ENCODE measurements at places on chromosomes 12 and 14.

DNA sequence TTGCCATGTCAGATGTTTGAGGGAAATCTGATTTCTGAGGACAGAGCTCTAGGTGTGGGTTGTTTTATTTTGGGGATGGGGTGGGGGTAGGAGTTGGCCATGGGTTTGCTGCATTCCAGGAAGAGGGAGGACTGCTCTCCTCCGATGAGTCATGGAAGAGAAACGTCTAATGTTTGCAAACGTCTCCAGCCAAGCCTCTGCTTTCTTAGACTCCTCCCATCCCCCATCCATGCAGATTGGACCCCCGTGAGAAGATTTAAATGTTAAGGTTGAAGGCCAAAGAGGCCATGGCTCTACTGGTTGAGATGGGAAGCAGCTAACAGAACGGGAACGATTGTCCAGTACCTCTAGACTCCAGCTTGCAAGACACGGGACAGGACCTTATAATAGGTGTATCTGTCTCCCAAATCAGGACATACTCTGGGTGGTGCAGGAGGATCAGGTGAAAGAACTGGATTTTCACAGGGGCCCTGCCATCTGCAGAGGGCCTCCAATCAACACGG, 11.4 kb upstream of the ATP2A2 start:
- no peak for DNase-seq

DNA sequence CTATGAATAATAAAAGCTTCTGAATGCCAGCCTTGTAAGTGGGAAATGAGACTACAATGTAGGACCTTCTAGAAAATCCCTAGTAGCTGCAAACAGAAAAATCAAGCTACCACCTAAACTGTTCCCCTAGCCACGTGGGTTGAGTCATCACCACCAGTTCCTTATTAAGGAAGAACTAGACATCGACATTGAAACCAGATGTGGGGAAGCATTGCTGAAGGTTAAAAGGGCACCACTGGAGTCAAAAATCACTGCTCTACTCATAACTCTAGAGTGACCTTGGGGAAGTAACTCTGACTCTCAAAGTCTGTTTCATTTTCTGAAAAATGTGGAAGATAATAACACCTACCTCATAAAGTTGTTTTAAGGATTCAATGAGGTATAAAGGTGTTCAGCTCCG, 9.4 kb upstream of the CNIH1 start:
- DNase-seq: no peak

GRCh38 chr12:45017916-45018315, 33.0 kb downstream of the DBX2 start:
- no peak for DNase-seq

- DNase-seq: no peak
These were observed 63.9 kb downstream of the AACS start for GRCh38 chr12:125129179-125129571.

DNA sequence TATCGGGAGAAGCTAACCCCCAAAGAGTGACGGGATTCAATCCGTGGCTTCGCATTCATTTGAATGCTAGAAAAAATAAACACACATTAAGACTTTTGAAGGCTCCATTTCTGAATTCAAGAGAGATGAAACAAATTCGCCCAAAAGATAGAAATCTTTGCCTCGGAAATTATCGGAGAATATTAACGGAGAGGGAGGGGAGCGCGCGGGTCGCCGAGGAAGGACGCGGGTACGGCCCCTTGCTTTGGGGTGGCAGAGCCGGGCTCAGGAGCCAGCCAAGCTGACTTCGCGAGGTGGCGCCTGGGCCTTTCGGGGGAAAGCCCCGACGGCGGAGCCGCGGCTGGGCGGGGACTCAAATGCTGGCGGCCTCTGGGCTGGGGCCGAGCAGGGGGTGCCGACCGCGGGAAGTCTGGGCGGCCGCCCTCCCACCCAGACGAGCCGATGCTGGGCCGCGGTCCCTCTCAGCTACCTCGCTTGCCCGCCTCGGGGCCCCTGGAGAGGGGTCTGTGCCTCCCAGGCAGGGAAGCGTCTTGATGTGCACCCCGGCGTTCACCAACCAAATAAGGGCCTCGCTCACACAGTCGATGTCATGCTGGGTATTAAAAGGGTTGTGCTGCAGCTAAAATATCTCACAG, 14.7 kb downstream of the NKX2-1 start:
- no peak for DNase-seq

DNA sequence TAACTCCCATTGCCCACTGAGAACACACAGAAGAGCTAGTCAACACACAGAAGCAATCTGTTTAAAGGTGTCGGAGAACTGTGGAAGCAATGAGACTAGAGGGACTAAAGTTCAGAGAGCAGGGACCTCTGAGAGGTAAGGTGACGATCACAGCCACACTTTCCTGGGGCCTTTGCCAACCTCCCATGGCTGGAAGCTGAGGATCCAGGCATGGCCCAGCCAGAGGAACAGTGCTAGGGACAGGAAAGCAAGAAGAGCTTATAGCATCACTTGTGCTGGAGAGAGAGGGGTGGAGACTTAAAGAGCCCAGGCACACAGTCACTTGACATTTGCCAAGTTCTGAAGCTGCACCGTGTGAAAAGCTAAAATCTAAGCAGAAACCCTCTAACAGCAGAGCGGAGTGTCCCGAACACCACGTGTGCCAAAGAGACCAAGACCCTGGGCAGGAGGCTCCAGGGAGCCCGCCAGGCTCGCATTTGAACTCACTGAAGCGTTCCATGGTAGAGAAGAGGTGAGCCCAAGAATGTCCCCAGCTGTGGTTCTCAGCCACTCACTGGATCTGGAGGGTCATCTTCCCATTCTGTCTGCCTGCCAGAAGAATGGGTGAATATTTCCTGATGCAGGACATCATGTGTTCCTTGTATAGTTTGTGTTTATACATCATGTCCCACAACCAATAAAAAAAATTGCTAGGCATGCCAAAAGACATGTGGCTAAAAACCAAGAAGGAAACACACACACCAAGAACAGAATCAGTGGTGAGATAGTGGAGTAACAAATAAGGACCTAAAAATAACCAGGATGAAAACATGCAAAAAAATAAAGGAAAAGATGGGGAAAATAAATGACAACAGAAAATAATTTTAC, 174.0 kb upstream of the C14orf180 start:
- DNase-seq: no peak

DNA sequence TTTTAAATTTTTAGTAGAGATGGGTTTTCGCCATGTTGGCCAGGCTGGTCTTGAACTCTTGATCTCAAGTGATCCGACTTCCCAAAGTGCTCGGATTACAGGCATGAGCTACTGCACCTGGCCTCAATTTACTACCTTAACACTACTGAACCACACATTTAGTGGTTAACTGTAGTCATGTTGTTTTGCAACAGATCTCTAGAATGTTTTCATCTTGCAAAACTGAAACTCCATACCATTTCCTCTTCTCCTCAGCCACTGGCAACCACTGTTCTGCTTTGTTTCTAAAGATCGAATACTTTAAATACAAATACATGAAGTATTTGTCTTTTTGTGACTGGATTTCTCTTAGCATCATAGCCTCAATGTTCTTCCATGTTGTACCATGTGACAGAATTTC, 15.4 kb upstream of the SMCO2 start:
- DNase-seq: no peak

- DNase-seq: no peak
These were observed 216.9 kb upstream of the PELI2 start for GRCh38 chr14:55901291-55901690.

GRCh38 chr12:1883513-1883912, 34.9 kb downstream of the CACNA2D4 start:
- DNase-seq: no peak
